ENCODE measurements at places on chromosomes 12 and 14.

DNA sequence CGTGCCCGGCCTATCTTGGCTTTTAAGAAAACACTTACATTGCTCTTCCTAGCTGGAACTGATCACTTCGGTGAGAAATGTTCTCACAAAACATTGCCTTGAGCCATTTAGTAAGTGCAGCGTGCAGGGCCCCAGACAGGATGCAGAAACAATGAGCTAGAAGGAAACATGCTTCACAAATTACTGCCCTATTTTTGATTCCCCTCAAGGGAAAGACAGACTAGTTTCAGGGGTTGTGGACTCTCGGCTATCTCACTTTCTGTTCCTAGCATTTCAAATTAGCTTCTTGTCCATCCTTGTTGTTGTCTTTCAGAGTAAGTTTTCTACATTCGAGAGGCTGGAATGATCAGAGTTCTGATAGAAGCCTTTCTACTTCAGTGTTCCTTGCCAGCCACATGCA, 21.6 kb downstream of the TGFB3 start:
- DNase-seq: no peak

DNA sequence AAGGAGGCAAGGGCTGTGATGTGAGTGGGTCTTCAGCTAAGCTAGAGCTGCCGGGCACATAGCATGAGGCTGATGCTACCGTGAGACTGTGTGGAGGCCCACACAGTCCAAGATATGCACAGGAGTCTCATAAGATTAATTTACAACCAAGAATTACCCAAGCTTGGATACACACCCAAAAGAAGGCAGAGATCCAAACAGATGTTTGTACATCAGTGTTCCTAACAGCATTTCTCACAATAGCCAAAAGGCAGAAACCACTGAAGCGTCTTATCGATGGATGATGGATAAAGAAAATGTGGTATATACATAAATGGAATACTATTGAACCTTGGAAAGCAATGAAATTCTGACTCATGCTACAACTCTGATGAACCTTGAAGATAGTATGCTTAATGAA, 40.8 kb upstream of the RIC8B start:
- no peak for DNase-seq

GRCh38 chr12:28585146-28585545, 394.9 kb downstream of the CCDC91 start:
- DNase-seq: no peak

DNA sequence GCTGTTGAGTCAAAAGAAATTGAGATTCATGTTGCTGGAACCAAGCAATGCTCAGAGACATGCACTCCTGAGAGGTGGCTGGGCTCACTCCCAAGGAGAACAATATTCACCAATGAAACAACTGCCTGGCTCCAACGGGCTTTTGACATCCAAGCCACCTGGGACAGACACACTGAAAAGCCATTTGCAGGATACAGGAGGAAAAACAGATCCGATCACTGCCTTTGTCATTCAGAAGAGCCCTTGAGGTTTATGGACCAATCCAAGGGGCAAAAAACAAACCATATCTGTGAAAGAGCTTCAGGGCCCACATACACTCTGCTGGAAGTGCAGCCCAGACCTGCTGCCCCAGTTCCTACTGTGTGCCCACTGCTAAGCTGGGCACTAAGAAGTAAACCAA, 277.5 kb downstream of the NUAK1 start:
- DNase-seq: no peak

DNA sequence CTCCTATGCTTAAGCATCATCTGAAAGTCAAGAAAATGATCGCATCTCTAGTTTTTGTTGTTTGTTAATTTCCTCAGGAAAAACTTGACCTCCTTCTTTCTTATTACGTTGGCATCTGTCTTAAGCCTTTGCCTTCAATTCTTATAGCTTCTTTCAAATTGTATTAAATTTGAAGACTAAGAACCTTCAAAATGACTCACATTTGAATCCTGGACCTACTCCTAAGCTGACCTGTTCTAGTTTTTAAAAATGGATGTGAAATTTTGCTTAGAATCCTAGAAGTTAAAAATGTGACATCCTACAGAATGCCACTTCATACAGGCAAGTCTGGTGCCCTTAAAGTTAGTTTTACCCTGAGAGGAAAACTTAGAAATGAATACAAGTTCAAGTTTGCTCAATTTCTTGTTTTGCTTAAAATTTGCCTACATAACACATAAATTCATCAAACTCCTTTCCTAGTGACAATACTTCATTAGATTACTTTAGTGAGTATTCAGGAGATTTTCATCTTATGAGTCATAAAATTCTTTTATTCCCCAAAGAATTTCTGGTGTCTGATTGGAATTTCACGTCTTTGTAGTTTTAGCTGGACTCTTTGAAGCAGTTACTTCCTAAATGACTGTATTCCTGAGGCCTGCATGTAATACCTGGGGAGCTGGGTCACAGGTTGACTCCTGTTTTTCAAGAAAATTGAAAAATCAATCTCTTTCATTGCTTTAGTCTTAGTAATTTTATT, 152.3 kb downstream of the MSRB3 start:
- no peak for DNase-seq

DNA sequence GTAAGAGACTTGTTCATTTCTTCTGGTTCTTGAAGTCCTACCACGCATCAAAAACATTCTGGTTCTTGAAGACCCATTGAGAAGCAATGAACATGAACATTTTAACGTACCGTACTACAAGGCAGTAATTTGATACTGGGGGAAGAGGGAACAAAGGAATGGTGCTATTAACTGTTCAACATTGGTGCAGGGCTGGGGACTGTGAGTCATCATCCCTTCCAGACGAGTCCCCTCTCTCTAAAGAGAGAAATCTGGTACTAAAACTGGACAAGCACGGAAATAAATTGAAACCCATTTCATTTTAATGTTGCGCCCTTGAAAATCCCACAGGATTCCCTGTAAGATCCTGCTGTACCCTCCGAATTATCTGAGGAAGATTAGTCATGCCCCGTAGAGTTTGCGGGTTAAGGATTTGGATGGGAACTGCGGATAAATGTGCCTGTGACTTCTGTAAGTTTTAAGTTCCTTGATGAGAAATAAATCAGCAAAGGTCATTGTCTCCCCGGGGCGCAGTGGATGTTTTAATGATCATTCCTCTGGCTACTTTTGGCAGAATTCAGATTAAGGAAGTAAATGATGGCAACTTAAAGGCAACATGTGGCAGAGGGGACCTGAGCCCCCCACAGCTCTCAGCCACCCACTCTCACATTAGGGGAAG, 78.6 kb downstream of the KCNK13 start:
- DNase-seq: no peak

GRCh38 chr12:72836194-72836593, 564.0 kb downstream of the TRHDE start:
- no peak for DNase-seq

- no peak for DNase-seq
Observed at GRCh38 chr14:58133739-58134138, 18.3 kb downstream of the ARMH4 start.

- no peak for DNase-seq
Observed at GRCh38 chr14:99821519-99822508, 28.6 kb downstream of the EML1 start.

- DNase-seq: no peak
Observed at GRCh38 chr12:127809275-127809674, 457.7 kb upstream of the TMEM132C start.

DNA sequence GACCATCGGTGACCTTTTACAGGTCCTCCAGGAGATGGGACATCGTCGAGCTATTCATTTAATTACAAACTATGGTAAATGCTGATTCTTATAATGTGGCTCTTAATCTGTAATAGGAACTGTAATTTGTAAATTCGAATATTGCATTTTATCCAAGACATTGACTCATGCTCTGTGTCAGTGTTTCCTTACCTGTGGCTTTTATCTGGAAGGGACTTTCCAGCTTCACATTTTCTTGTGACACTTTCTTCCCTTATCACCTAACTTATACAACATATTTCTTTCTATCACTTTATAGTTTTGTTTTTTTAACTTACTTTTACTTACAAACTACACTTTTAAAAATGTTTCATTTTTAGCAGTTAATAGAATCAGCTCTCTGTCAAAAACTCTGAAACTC, 14.8 kb downstream of the IRAK3 start:
- DNase-seq: no peak
